ENCODE measurements at places on chromosomes 13 and 19.
A peak's percentile ranks its signal among the peaks of the same experiment; 100 is the strongest.

DNA sequence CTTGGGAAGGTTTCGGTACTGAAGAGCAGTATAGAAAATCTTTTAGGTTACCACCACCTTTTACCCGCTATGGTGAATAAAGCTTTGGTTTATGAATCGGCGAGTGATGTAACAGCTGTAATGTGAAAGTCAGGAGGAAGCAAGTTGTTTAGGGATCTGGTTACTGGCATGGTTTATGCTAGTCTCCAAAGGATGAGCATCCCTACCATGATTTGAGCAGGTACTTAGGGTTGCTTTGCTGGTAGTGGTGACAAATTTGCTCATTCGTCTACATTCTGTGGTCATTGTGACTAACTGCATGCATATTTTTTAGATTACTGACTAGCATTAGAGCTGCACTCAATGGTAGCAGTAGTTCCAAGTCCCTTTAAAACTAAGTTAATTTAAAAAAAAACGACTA is 104.1 kb downstream of the FRY start:
- no peak for DNase-seq

- no peak for DNase-seq
Measured at GRCh38 chr13:44393391-44393790, 19.8 kb downstream of the SERP2 start.

GRCh38 chr13:59747529-59747928 is 416.2 kb downstream of the DIAPH3 start:
- DNase-seq = no peak

DNA sequence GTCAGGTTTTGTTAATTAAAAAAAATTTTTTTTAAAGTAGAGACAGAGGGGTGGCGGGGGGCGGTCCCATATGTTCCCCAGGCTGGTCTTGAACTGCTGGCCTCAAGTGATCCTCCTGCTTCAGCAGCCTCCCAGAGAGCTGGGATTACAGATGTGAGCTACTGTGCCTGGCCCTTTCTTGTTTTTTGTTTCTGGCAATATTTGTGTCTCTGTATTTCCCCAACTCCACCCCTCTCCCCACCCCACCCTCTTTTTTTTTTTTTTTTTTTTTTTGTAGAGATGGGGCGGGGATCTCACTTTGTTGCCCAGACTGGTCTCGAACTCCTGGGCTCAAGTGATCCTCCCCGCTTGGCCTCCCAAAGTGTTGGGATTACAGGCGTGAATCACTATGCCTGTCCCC is 600 bp upstream of the CAPN12 start:
- no peak for DNase-seq

- no peak for DNase-seq
Measured at GRCh38 chr19:1151037-1151724, 22.9 kb downstream of the SBNO2 start.

DNA sequence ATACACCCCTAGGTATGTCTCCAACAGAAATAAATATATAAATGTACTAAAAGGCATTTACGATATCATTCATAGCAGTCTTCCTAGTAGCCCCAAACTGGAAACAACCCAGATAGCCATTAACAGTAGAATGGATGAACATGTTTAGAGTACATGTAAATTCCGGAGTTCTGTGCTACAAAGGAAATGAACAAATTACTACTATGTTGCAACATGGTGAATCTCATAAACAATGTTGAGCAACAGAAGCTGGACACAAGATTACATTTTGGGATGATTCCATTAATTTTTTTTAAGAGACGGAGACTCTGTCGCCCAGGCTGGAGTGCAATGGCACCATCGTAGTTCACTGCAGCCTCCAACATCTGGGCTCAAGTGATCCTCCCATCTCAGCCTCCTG is 5.9 kb upstream of the SLC7A10 start:
- DNase-seq = no peak

- DNase-seq = no peak
Measured at GRCh38 chr19:41844601-41845000, at the start of gene LYPD4. Gene LYPD4 (minus strand): TSS chr19:41844683. CDS start chr19:41839285, 5,398 bp downstream.

DNA sequence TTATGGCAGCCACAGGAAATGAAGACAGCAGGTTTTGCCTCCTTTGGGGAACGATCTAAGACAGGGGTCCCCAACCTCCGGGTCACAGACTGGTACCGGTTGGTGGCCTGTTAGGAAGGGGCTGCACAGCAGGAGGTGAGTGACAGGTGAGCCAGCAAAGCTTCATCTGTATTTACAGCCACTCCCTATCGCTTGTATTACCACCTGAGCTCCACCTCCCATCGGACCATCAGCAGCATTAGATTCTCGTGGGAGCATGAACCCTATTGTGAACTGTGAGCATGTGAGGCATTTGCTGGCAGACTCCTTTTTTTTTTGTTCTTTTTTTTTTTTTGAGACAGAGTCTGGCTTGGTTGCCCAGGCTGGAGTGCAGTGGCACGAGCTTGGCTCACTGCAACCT is 22.2 kb downstream of the F2RL3 start:
- no peak for DNase-seq

GRCh38 chr13:35824395-35824794 is 306.8 kb downstream of the DCLK1 start:
- no peak for DNase-seq

DNA sequence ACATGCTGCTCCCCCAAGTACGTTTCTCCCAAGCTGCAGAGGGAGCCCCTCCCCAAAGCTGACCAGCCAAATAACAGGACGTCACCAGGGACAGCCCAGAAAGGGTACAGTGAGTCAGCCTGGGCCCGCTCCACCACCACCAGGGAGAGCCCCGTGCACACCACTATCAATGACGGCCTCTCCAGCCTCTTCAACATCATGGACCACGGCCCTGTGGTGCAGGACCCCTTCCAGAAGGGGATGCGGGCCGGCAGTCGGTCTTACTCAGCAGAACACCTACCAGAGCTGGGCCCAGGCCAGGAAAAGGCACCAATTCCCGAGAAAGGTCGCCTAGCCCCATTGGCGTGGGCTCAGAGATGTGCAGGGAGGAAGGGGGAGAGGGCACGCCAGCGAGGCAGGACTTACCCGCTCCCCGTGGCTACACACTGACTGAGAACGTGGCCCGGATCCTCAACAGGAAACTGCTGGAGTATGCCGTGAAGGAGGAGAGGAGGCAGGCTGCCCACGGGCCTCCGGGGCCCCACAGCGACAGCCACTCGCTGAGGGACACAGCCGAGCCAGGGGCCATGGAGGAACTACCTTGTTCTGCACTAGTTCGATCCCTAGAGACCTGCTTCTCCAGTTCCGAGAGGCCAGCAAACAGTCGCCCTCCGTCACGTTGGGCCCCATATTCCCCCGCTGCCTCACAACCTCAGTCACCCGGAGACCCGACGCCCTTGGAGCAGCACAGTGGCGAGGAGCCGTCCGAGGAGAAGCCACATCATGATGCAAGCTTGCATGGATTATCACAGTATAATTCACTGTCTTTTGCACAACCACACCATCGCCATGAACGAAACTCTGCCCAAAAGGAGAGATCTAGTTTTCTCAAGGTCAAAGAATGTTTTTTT is 815.9 kb upstream of the KLHL1 start:
- DNase-seq = no peak

- DNase-seq = no peak
Measured at GRCh38 chr13:78679329-78679728, 20.4 kb upstream of the OBI1 start.

GRCh38 chr19:28224441-28224840 is 988.5 kb downstream of the UQCRFS1 start:
- DNase-seq = no peak

- DNase-seq = no peak
Measured at GRCh38 chr19:11194656-11195558, 2.4 kb downstream of the KANK2 start.

- no peak for DNase-seq
Measured at GRCh38 chr13:76826527-76826926, 59.7 kb downstream of the KCTD12 start.

DNA sequence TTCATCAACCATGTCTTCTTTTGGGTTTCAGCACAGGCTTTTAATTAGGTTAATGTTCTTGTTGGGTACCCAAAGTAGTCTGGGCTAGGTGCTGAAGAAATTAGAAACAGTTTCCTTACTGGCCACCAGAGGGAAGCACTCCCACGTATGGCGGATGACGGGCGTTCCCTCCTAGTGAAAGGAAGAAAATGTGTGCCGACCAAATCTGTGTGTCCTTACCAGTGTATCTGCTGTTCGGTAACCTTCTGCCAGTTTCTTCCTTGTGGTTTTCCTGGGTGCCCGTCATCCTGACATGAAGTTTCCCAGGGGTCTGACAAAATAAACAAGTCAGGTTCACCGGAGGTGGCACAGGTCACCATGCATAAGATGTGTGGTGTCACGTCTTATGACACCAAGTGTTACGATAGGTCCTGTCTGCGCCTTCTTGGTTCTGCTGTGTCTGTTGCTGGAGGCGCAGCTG is 6.0 kb upstream of the WDR88 start:
- peak; percentile 58 for DNase-seq

- no peak for DNase-seq
Measured at GRCh38 chr13:43364210-43365038, 341.0 kb downstream of the DNAJC15 start.

DNA sequence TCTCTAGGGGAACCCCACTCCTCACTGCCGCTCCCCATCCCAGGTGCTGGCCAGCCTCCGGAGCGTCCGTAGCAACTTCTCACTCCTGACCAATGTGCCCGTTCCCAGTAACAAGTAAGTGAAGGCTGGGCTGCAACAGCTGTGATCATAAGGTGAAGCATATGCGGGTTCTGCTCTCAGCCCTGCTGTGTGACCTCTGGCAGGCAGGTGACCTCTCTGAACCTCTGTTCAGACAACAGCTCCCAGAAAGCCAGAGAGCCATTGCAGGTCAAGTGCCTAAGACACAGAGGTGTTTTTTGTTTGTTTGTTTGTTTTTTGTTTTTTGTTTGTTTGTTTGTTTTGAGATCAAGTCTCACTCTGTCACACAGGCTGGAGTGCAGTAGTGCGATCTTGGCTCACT is 28.7 kb downstream of the PDE4A start:
- DNase-seq = no peak

- no peak for DNase-seq
Measured at GRCh38 chr13:104385404-104385803, 1319.2 kb upstream of the SLC10A2 start.

GRCh38 chr19:47891923-47892666 is 6.0 kb upstream of the SULT2A1 start:
- DNase-seq = no peak

DNA sequence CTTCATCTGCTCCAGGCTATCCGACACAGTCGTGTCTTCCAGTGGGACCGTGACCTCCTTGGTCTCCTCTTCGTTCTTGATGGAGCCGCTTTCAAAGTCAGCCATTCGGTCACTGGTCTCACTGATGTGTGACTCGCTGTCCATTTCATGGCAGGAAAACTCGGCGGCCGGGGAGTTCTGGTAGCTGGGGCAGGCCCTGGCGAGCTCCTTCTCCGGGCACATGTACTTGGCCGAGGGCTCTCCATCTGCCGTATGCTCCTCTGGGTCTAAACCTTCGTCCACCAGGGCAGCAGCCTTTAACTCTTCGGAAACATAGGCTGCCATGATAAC is 69.8 kb downstream of the TSHZ3 start:
- DNase-seq = no peak

GRCh38 chr19:41626278-41626677 is 596 bp downstream of the CEACAM4 start:
- no peak for DNase-seq

DNA sequence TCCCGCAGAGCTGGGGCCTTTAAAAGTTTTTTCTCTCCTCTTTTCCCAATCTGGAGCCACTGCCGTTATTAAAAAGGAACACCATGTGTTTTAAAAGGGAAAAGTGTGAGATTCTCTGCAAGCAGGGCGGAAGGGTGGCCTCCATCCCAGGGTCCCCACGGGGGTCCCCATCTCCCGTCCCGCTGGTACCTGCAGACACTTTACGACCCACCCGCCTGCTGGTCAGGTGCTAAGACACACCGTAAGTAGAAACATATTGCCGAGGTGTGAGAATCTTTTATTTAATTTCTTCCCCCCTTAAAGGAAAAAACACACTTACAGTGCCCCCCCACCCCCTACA is 1.8 kb downstream of the CRLF1 start:
- DNase-seq = no peak

DNA sequence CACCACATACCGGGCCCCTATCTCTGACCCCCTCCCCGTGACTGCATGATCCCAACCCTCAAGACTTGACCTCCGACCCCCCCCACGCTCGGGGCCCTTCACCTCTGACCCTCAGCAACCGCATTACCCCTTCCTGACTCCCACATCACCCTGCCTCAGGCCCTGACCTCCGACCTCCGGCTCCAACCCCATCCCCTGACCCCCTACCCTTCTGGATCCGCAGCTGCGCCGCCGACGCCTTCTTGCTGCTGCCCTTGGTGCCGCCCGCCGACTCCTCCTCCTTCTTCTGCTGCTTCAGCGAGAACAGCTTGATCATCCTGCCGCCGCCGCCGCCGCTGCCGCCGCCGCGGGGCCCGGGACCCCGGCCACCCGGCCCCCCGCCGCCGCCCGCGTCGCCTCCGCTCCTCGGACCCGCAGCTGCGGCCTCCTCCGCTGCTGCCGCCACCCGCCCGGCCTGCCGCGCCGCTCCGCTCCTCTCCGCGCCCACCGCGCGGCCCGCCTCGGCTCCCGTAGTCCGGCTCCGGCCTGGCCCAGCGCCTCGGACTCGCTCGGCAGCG is at the start of gene UBE2M:
UBE2M (minus strand) TSS at position 546 of the 557 bp plus-strand sequence; CDS start at position 316, 230 bp downstream.
- DNase-seq = no peak

- DNase-seq = no peak
Measured at GRCh38 chr13:24718192-24718965, 38.2 kb downstream of the ATP12A start.

- no peak for DNase-seq
Measured at GRCh38 chr13:35857769-35858168, 273.4 kb downstream of the DCLK1 start.

- DNase-seq = no peak
Measured at GRCh38 chr13:111049791-111050538, 65.1 kb upstream of the ARHGEF7 start.

DNA sequence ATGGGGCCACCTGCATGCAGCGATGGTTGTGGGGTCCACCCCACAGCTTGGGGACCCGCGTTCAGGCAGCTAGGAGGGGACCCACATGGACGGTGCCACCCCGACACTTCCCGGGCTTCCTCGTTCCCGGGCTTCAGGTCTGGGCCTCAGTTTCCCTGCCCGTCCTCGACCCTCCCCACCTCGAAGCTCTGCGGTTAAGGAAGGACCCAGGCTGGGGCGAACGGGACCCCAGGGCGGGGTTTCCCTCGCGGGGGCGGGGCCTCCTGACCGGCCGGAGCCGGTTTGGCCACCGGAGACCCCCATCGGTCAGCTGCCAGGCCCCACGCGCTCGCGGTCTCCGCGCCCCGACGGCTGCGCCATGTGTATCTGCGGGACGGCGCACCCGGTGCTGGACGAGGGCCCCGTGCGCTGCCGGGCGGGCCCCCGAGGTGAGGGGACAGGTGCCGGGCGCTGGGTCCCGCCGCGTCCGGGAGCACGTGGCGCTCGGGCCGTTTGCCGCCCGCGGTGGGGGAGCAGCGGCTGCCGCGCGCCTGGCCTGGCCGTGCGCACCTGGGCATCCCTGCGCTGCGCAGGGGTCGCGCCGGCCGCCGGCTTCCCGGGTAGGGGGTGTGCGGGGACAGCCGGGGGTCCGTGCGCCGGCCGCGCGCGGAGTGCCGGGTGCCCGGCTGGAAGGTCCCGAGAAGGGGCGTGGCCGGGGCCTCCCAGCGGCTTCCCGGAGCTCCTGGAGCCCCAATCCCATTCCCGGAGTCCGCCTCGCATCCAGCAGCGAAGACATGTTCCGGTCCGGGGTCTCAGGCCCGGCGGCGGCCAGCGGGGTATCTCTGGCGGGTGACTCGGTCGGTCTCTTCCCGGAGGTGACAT is 4.2 kb downstream of the ARHGAP45 start:
- DNase-seq = no peak
